ENCODE measurements at places on chromosomes 5 and 9. TPM values are rescaled to one million over a fixed set of nuclear protein-coding genes. Genes with fewer than 3 reads are reported as not detected.

GRCh38 chr5:135977375-135977928 lies 22.7 kb upstream of the LECT2 start:
- peak; percentile 82 for DNase-seq

GRCh38 chr9:93254806-93255493 lies 71.0 kb downstream of the WNK2 start:
- DNase-seq, result no peak

DNA sequence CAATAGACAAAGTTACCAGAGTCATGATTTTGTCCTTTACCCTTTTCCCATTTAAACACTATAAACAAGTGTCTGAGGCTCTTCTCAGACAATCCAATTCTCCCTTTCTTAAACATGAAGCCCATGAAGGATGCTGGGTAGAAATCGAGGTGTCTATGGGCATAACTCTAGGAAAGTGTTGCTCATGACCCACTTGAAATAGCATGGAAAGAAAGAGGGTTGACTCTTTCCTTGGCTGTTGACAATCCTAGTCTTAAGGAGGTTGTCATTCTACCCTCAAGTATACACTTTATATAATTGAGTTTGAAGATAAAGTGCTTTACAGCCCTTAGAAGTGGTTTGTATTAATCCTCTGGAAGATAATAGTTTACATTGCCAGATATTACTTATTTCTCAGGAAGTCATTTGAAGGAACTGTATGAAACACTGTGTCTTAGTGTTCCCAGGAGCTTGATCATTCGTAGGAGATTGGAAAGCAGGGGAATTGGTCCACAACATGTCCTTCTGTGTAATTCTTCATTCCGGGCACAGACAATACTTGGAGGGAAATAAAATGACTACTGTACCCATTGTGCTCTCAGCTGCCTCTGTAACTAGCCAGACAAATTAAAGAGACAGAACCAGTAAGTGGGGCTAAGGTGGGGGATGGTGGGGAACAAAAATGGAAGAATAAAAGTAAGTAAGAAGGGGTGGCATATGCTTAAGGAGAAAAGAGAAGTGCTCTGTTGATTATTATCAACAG lies 1078.3 kb upstream of the DMAC1 start:
- no peak for DNase-seq

IL4 gene
- total RNA-seq, result not detected

GDA gene
- total RNA-seq, result 3.7 TPM

SNX2 gene
- 59.5 TPM for total RNA-seq
